Karpas-422 (cell line): ENCODE measurements at places on chromosomes 5 and 9. TPM values are rescaled to one million over a fixed set of nuclear protein-coding genes. Genes with fewer than 3 reads are reported as not detected.

GRCh38 chr5:74095871-74096270 is 469.9 kb downstream of the ARHGEF28 start:
- H3K36me3 ChIP-seq: no peaks in the 10 kb centered on the region
- H3K27me3 ChIP-seq: no peaks in the 10 kb centered on the region
- no peak for DNase-seq
- no peak overlapping the region for H3K4me3 ChIP-seq
- H3K4me1 ChIP-seq: no peaks in the 10 kb centered on the region
- H3K27ac ChIP-seq: no peak overlapping the region

DNA sequence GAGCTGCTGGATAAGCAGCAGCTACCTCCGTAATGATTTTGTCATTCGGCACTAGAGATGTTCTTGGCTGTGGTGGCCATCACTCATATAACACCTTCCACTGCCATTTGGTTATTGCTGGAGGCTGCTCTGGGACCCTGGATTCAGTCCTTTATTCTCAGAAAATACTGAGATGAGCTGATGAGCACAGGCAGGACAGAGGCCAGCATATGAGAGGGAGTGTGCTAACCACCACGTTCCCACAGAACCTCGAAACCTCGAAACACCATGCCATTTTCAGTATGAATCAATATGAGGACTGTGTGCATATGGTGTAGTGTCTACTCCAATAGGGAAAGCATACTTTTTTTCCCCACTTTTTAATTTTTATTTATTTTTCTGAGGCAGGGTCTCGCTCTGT is 56.6 kb downstream of the ADAM19 start:
- H3K4me1 ChIP-seq: no peaks in the 10 kb centered on the region
- H3K4me3 ChIP-seq: no peak overlapping the region
- H3K27me3 ChIP-seq: no peaks in the 10 kb centered on the region
- H3K36me3 ChIP-seq: no peaks in the 10 kb centered on the region
- no peak for DNase-seq

DNA sequence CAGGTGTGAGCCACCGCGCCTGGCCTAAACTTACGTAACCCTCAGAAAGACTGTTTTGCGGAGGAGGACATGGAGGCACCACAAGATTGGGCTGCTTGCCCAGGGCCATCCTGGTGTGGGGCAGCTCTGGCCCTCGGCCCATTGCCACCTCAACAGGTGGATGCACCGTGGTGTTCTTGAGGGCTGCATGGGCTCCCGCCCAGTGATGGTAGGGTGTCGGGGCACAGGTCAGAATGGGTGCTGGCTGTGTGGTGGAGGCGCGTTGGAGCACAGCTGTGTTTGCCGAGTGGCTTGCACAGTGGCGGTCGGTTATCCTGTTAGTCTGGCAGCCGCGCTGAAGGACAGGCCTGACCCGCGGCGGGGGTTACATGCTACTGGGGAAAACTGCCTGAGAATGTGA is 196.9 kb downstream of the CACNA1B start:
- H3K36me3 ChIP-seq: no peaks in the 10 kb centered on the region
- no peak overlapping the region for H3K4me3 ChIP-seq

GRCh38 chr9:133777068-133777791 is 39.1 kb upstream of the SARDH start:
- H3K36me3 ChIP-seq: 0 out of 2 replicates have a peak, but pooled peaks cover 3% of the 10 kb centered on the region
- no peak for DNase-seq
- no peak overlapping the region for H3K4me3 ChIP-seq

- H3K4me1 ChIP-seq: peaks cover 22% of the 10 kb centered on the region
- peaks cover 2% of the 10 kb centered on the region; the same call in 1 of the 2 replicates for H3K27me3 ChIP-seq
- no peak overlapping the region for H3K4me3 ChIP-seq
- no peak for DNase-seq
Measured at GRCh38 chr5:139642891-139643871, 5.0 kb upstream of the CXXC5 start.

- no peaks in the 10 kb centered on the region for H3K4me1 ChIP-seq
- no peak overlapping the region for H3K27ac ChIP-seq
- H3K36me3 ChIP-seq: no peaks in the 10 kb centered on the region
- no peak overlapping the region for H3K4me3 ChIP-seq
Measured at GRCh38 chr5:97544240-97544639, 361.2 kb upstream of the RIOK2 start.

GRCh38 chr5:112348387-112348786 is 70.7 kb downstream of the EPB41L4A start:
- H3K4me1 ChIP-seq: no peaks in the 10 kb centered on the region
- no peak overlapping the region for H3K27ac ChIP-seq
- no peaks in the 10 kb centered on the region for H3K27me3 ChIP-seq
- H3K4me3 ChIP-seq: no peak overlapping the region

DNA sequence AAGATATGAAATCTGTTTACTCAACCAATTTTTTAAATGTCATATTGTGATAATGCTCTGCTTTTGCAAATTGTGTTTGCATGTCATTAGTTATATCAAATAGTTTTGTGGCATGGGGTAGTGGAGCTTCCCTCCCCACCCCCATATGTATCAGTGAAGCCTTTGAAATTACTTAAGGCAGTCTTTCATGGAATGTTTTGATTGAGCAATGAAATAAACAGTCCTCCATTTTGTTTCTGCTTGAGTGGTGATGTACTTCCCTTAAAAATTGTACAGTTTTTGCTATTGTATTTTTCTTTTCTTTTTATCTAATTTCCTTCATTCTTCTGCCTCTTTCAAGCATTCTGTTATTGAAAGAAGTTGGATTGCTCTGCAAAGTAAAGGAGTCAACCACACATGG is 3.5 kb downstream of the SOWAHA start:
- H3K4me3 ChIP-seq: no peak overlapping the region
- no peaks in the 10 kb centered on the region for H3K27me3 ChIP-seq
- no peak for DNase-seq
- H3K27ac ChIP-seq: no peak overlapping the region
- H3K4me1 ChIP-seq: no peaks in the 10 kb centered on the region
- no peaks in the 10 kb centered on the region for H3K36me3 ChIP-seq

DNA sequence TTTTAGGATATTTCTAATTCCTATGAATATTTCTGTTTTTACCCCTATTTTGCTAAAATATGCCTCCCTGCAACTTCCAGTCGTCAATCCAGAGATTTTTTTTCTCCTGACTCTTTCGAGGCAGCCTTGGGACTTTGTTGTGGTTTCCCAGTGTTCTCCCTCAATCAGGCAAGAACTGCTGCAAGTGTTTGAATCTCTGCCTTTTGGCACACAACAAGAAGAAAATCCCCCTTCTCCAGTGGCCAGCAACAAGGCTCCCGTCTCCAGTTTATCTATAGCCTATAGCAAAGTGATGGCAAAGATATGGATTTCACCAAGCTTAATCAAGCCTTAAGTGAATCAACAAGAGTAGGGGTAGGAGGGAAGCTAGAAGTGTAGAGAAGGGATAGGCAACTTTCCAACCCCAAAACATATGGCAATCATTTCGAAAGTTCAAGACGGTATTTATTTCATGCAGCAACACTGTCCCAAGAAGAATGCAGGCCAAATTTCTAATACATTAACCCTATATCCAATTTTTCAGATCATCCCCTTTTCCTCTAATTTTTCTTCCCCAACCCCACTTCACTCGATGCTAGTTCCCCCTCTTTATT is 37.7 kb upstream of the PAPPA start:
- H3K4me3 ChIP-seq: no peak overlapping the region
- no peaks in the 10 kb centered on the region for H3K27me3 ChIP-seq
- H3K36me3 ChIP-seq: no peaks in the 10 kb centered on the region
- DNase-seq: no peak
- no peak overlapping the region for H3K27ac ChIP-seq

- H3K27ac ChIP-seq: no peak overlapping the region
- H3K36me3 ChIP-seq: no peaks in the 10 kb centered on the region
- DNase-seq: no peak
Measured at GRCh38 chr5:173624282-173624681, 7.8 kb upstream of the BOD1 start.

GRCh38 chr9:114483499-114483898 is 21.8 kb downstream of the WHRN start:
- no peak overlapping the region for H3K27ac ChIP-seq
- H3K27me3 ChIP-seq: no peaks in the 10 kb centered on the region
- peaks cover 9% of the 10 kb centered on the region for H3K4me1 ChIP-seq
- no peaks in the 10 kb centered on the region for H3K36me3 ChIP-seq
- no peak overlapping the region for H3K4me3 ChIP-seq
- no peak for DNase-seq

DNA sequence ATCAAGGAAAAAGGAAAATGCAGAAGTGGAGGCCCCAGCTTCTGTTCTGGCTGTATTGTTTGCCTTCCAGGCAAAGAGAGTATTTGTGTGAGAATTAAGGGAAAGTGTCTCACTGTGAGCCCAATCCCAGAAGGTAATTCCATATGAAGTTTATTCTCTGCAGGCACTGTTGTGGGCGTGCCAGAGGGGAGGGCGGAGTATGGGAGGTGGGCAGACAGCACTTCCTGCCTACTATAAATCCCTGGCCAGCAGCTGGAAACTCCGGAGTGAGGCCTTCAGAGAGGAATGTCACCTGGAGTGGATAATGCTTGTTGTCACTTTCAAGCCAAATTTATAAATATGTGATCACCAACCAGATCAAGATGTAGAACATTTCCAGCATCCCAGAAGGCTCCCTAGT is 209.5 kb downstream of the ARHGAP26 start:
- H3K36me3 ChIP-seq: no peaks in the 10 kb centered on the region
- no peak for DNase-seq
- no peak overlapping the region for H3K4me3 ChIP-seq
- H3K27ac ChIP-seq: no peak overlapping the region
- H3K4me1 ChIP-seq: no peaks in the 10 kb centered on the region

DNA sequence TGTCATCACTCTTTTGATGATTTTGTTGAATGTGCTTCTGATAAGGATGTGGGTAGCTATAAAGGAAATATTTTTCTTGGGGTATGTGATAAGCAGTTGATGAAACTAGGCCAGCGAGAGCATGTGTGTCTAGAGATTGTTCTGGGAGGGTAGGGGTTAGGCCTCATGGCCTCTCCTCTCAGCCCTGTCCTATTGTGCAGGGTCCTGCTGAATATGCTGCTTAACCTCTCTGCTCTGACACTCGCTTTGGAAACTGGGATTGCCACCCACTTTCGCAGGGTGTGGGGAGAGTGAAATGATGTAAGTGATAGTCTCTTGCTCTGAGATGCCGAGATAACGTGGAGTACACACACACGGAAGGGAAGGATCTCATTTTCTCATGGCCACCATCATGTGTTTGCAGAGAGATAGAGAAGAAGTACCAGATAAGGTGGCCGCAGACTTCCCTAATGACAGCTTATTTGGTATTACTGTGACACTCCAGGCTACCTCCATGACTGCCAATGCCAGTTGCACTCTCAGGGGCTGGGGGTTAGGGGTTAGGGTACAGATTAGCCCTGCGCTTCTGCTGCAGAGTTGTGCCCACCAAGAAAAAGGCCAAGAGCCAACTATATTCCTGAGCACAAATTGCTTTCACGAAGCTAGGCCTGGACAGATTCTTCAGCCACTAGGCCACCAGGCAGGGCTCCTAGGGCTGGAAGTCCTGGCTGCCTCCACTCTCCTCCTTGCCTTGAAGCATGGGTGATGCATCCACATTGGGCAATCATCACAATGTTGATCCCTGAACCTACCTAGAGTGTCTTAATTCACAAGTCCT is 25.2 kb upstream of the TNFAIP8 start:
- H3K4me1 ChIP-seq: peaks cover 43% of the 10 kb centered on the region
- H3K27ac ChIP-seq: no peak overlapping the region
- no peak overlapping the region for H3K4me3 ChIP-seq
- DNase-seq: no peak

DNA sequence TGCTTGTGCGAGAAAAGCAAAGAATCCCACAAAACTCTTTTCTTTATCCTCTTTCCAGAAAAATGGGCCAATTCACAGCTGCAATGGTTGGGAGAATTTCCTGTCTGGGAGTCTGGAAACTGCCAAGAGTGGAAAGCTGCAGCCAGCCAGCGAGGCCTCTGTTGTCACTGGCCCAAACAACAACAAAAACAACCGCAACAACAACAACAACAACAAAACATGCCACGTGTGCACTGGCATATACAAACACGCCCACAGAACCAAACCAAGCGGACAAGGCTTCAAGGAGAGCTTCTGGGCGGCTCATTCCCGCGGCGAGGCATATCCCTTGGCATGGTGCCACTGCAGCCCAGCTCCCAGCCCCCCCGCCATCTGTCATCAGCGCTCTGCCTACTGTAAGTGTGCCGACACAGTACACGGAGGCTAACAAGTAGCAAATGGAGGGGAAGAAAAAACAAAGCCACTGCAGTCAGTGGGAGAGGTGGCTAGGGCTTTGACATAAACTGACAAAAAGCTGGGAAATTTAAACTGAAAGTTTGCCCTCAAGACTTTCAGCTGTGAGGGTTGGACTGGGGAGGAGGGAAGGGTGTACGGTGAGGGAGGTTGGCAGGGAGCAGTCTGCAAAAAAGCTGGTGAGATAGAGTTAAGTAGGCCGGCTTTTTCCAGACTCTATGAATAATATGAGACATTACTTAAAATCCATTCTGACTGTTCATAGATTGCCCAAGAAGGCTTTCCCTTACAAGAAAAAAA is 165.0 kb upstream of the ZNF462 start:
- no peaks in the 10 kb centered on the region for H3K4me1 ChIP-seq
- H3K36me3 ChIP-seq: no peaks in the 10 kb centered on the region
- H3K27me3 ChIP-seq: no peaks in the 10 kb centered on the region
- H3K27ac ChIP-seq: no peak overlapping the region
- no peak for DNase-seq

GRCh38 chr9:97633859-97634490 is 354 bp downstream of the NCBP1 start:
- H3K4me3 ChIP-seq: peak overlapping the region; percentile 96
- H3K27ac ChIP-seq: peak overlapping the region; percentile 94
- H3K4me1 ChIP-seq: peaks cover 73% of the 10 kb centered on the region

DNA sequence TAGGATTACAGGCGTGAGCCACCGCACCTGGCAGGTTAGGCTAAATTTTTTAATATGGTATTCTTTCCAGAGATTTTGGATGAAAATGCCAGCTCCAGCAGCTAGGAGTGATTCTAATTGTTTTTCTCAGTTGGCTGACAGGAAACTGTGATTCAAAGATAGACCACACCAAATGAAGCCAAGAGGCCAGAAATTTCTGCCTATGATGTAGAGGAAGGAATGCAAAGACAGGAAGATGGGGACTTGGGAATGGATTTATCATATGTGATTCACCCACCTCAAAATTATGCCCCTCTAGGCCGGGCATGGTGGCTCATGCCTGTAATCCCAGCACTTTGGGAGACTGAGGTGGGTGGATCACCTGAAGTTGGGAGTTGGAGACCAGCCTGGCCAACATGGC is 53.3 kb downstream of the UGCG start:
- no peak overlapping the region for H3K4me3 ChIP-seq
- H3K36me3 ChIP-seq: no peaks in the 10 kb centered on the region
- H3K4me1 ChIP-seq: no peaks in the 10 kb centered on the region
- H3K27me3 ChIP-seq: no peaks in the 10 kb centered on the region

- no peak overlapping the region for H3K27ac ChIP-seq
- DNase-seq: no peak
- H3K4me1 ChIP-seq: no peaks in the 10 kb centered on the region
- no peak overlapping the region for H3K4me3 ChIP-seq
- H3K27me3 ChIP-seq: no peaks in the 10 kb centered on the region
Measured at GRCh38 chr5:125152044-125152443, 405.6 kb upstream of the ZNF608 start.

Gene SOHLH1
- not detected in 2 replicates for total RNA-seq

Gene NR2F1
- not detected in 2 replicates for total RNA-seq

Gene ROR2
- total RNA-seq: not detected in 2 replicates

Gene MYORG
- total RNA-seq: 0.45 and 1.7 TPM in 2 replicates

Gene MORN5
- not detected in 2 replicates for total RNA-seq

Gene TAF11L10
- total RNA-seq: not detected in 2 replicates

Gene STK32A
- not detected in 2 replicates for total RNA-seq

Gene KIF4B
- 0.04 and 0.30 TPM in 2 replicates for total RNA-seq

Gene CER1
- total RNA-seq: not detected in 2 replicates

Gene NUP155
- 19.4 and 35.1 TPM in 2 replicates for total RNA-seq

Gene SPATA31D1
- not detected in 2 replicates for total RNA-seq

Gene VLDLR
- 16.4 and 31.5 TPM in 2 replicates for total RNA-seq

Gene ROPN1L
- 1.2 TPM in 1 of 2 replicates, not detected in the other for total RNA-seq

Gene HSDL2
- 18.4 and 47.3 TPM in 2 replicates for total RNA-seq
